ENCODE measurements at places on chromosomes 12 and 14.

GRCh38 chr12:2117541-2117940 is 64.8 kb downstream of the CACNA1C start:
- no peak for DNase-seq

- DNase-seq, result no peak
These were observed 28.1 kb downstream of the ZFYVE21 start for GRCh38 chr14:103743691-103744090.

GRCh38 chr14:103737432-103738045 is 21.9 kb downstream of the ZFYVE21 start:
- DNase-seq, result no peak

DNA sequence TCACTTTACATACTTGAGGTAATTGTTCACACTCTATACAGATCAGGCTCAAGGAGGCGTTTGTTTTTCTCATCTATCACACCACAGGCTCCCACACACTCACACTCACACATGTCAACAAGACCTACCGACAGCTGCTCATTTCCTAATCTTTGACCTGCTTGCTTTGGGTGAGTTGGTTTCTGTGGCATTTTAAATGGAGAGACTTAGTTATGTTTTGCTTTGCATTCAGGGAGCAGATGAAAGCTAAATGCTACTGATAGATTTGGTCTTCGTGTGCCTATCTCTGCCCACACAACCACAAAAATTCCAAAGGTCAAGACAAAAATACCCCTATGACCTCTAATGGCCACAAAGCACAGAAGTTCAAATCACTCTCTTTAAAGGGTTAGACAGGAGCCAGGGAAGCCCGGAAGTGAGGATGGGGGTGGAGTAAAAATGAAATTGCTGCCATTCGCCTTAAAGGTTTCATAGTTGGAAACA is 203.5 kb upstream of the G2E3 start:
- DNase-seq, result no peak

- peak; percentile 69 for DNase-seq
These were observed 18.4 kb downstream of the USP44 start for GRCh38 chr12:95532851-95533250.

- DNase-seq, result peak; percentile 17
These were observed 91.5 kb upstream of the IGF1 start for GRCh38 chr12:102571889-102572288.

DNA sequence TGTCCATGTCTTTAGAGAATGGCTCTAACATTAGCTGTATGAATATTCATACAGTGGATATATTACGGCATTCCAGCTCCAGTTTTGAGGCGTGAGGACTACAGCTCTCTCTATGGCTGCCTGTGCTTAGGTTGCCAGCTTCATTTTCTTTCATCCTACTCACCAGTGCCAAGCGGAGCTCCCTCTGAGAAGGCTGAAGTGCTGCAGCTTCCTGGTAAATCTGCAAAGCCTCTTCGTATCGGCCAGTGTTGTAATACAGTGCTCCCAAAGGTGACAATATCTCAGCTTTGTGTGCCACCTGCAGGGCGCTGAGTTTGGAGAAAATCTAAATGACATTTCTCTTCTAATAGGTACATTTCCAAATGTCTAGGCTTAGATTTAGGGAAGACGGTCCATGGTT is 19.8 kb upstream of the OVCH1 start:
- no peak for DNase-seq

- DNase-seq, result no peak
These were observed 25.4 kb downstream of the ATG14 start for GRCh38 chr14:55386037-55386808.

GRCh38 chr12:29132316-29132715 is 16.8 kb upstream of the FAR2 start:
- DNase-seq, result peak; percentile 49

DNA sequence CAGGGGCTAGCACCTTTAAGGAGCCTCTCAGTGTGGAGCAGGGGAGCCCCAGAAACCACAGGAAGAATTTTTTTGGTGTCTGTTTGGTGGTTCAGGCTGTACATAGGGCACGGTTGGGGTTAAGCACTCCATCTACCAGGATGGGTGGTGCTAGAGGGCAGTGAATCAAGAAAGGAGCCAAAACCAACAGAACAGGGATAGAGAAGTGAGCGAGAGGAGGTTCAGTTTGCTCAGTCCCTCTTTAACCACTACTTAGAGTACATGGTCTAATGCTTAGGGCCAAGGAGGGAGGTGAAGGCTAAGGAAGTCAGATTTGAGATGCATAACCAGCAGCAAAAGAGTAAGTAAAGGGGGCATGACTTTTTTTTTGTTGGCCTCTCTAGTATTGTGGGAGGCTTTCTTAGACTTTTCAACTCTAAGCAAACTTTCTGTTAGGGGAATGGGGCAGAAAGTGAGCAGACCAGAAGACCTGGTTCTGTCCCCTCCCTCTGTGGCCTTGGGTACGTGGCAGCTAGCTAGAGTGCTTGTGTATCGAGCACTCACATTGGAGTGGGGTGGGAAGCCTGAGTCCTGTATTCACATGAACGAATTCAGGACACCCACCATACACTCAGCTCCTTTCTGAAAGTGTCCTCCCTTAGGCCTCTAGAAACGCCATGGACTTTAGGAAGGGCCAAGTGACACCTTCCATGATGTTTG is 6.6 kb upstream of the NPFF start:
- no peak for DNase-seq

DNA sequence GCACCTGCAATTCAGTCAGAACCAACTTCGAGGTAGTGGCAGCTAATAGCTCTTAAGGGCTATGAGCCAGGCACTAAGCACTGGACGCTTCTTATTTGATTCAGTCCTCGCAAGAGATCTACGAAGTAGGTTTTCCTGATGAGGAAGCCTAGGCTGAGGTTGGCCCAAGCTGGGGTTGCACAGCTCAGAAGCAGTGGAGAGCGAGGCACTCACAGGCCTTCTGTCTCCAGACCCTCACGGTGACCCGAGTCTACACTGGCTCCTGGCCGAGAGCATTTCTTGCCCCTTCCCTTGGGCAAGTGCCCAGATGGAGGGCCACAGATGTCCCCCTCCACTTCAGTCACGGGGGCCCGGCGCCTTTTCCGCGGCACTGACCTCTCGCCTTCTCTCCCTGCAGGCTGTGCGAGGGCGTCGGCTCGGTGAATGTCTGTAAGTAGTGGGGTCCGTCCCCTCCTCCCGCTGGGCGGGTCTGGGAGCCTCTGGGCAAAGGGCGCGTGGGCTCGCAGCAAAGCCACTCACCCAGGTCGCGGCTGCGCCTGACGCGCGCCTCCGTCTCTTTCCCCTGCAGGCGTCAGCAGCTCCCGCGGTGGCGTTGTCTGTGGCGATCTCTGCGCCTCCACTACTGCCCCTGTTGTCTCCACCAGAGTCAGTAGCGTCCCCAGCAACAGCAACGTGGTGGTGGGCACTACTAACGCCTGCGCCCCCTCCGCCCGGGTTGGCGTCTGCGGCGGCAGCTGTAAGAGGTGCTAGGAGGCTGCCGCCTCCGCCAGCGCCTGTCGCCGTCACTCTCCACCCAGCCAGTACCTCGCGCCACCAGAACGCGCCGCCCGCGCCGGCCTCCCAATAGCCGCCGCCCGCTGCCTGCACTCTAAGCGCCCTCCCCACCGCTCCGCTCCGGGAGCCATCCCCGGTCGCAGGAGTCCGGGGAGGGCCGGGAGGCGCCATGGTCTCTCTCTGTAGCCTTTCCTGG is 13.1 kb downstream of the KRT83 start:
- peak; percentile 45 for DNase-seq

DNA sequence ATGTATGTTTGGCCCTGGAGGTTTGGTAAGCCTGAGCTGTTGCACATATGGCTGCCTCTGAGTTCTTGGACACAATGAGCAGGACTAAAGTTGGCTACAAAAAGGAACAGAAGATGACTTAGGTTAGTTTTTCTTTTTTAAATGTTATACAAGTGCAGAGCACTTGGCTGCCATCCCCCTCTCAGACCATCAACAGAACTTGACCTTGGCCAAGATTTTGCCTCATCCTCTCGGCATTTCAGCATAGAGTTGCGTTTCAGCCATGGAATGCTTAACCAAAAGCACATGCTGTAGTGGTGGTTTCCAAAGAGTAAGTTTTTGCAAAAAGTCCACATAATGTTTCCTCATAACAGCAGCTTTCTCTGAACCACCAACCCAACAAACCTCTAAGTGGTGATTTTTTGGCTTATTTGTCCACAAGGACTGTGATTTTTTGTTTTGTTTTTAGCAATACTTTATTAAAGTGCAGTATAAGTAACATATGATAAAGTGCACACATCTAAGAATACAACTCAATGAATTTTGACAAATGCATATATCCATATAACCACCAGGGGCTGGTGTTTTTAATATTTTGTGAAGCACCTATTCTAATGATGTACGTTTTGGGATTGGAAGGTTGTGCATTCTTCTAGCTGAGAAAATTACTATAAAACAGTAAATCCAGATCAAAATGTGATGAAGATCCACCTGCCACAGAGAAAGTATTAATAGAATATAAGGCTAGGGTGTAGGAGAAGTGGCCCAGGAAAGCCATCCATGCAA is 12.1 kb upstream of the GALNT16 start:
- DNase-seq, result peak; percentile 77

- peak; percentile 99 for DNase-seq
These were observed 21.4 kb upstream of the APPL2 start for GRCh38 chr12:105257321-105257728.

DNA sequence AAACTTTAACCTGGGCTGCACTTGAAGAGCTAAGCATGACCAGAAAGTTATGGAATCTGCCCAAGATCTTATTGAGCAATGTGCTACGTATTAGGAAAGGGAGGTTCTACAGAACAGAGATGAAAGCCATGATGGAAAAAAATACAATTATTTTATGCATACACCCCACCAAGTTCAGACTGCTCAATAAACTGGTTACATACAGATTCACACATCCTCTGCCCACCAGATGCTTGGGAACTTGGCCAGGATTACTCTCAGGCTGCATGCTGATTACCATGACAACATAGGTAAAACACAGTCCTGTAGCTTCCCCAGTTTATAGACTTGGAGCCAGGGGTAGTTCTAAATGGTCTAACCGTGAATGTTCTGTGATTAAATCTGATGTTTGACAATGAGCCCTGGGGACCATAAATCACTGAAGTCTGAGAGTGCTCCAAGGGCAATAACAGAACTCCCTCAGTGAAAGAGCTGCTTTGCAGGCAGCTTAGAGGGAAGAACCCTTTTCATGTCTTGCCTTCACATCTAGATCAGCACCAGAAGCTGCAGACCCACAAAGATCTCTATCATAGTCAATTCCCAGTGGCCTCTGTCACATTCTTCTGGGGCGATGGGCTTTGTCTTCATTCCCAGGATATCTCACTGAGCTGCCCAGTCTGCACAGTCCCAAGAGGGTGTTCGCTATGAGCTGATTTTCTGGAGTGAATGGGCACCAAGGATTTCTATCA is 232.2 kb downstream of the EMP1 start:
- DNase-seq, result peak; percentile 74

- peak; percentile 43 for DNase-seq
These were observed 74.4 kb downstream of the CEP128 start for GRCh38 chr14:80867091-80867490.

DNA sequence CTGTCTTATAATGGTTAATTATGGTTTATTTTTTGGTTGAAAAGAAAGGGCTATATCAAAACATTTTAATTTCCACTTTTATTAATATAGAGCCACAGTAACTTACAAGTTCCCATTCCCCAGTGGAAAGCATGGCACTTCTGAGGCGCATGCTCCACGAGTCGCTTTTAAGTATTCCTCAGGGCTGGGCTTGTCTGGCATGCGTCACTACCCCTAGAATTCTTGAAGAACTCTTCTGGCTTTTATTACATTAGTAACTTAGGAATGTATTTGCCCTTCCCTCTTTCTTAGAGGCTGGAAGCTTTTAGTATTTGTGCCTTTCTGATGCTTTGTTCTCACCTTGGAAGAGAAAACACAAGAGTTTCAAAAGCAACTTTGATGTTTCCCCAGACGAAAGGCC is 81.1 kb downstream of the ESR2 start:
- DNase-seq, result peak; percentile 28

DNA sequence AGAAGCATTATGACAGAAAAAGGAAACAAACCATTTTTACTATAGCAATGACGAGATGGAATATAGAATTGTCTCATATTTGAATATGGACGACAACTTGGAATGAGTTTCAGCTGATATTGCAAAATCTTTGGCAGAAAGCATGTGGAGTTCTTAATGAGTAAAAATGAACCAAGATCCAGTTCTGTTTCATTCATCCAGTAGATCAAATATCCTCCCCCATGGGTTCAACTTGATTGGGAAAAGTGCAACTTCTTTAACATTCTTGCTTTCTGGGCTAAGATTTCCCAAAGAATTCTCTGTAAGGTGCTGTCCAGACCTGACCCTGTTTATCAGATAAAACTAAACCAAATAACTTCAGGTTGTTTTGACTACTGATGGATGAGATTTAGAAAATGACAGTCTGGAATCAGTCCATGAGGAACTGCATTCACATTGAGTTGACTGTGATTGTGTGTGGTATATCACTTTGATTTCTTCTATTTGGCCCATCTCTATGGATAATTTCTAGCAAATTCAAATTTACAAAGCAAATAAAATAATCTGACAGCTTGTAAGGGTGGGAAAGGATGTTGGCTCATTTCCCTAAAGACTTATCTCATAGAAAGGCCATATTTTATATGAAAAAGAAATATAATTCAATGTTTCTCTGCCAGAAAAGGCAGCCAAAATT is 267.4 kb downstream of the ADAMTS20 start:
- DNase-seq, result no peak

GRCh38 chr12:128079-128478 is 61.5 kb downstream of the IQSEC3 start:
- DNase-seq, result no peak

DNA sequence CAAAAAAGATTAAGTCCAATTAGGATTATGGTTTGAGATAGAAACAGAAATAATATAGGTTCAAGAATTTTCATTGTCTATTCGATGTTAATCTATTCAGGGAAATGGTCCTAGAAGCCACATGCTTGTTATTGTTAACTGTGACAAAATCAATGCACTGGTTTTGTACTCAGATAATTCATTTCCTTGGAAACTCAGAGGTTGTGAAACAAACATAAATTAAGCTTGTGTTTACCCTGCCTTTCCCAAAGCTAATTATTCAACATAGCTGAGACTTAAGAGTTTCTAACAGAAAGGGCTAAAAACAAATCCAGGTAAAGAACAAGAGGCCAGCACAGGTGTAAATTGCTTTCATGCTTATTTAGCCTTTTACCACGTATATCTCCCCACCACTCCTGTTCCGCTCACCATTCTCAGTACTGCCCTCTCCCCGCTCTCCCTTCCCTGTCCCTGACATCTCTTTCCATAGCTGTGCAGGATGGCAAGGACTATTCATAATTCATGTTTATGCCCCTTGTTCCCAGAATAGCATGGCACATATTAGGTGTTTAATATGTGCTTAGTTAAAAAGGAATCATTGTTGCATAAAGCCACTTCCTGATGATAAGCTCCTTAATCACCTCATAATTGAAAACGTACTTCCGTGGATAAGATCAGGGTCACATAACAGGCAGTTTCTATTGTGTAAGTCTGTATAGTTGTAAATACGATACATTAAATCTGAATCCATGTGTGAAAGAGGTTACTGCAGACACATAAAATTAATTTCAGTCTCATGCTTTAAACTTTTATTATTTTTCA is 131.8 kb upstream of the USP15 start:
- DNase-seq, result peak; percentile 10

- DNase-seq, result no peak
These were observed 116.2 kb downstream of the EGLN3 start for GRCh38 chr14:33834466-33835260.

Measured in fibroblast of skin of right biceps (primary cell).